ENCODE measurements at places on chromosomes 12 and 14.

DNA sequence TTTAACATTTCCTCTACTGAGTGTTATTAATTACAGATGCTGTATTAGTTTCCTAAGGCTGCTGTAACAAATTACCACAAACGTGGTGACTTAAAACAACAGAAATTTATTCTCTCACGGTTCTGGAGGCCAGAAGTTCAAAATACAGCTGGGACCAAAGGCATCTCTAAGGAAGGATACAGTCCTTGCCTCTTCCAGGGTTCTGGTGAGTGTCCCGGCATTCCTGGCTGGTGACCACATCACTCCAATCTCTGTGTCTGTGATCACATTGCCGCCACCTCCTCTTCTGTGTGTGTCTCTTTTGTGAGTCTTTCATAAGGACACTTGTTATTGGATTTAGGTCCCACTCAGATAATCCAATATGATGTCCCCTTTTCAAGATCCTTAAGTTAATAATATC is 85.1 kb upstream of the CCDC198 start:
- DNase-seq: no peak

DNA sequence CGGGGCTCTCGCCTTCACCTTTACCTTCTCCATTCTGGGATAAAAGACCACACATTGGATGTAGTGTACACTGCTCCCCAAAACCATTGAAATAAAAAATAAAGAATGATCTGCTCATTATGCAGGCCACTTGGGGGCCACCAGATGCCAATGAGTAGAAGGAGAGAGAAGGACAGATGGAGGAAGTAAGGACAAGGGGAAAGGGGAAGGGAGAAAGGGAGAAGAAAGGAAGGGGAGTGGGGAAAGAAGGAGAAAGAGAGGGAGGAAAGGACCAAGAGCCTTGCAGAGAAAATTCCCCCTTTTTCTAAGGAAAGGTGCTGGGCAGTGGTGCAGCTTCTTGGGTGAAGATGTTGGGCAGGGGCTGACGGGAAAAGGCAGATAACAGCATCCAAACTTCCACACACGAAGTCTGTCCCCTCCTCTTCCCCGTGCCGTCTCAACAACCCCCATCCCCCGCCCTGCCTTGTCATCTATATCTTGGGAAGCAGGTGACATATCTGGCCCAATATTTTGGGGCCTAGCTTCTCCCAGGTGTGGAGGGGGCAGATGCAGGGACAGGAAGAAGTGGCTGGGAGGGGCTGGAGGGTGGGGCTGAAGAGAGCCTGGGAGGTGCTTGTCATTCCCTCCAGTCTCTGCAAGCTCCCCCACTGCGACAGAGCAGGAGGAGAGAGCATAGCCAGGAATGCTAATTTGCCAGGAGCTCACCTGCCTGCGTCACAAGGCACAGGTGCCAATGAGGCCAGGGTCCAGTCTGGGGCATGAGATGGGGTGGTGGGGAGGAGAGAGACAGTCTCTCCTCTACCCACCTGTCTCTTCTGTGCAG is 107.5 kb downstream of the SINHCAF start:
- DNase-seq: no peak

DNA sequence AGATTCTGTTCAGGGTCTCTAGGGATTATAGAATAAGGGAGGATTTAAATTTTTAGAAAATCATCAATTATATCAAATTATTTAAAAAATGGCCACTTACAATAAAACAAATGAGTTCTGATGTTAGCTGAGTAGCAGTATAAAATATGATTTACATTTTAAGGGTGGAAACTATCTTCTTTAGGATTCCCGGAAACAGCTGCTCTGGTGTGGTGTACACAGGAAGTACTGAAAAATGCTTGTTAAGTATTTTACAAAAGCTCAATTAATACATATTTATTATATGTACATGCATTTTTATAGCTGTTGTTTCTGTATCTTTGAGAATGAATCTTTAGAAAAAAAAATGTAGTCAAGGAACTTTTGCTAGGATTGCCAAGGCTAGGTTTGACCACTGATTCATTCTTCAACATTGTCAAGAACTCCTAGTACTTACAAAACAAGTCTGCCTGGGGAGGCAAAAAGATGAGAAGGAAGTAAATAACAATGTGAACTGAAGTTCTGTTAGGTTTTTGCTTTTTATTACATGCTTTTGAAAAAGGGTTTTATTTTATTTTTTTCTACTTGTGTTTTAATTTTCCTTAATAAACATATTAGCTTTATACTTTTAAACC is 48.0 kb downstream of the ARF6 start:
- DNase-seq: no peak

GRCh38 chr12:57627501-57628279 is 5.3 kb downstream of the B4GALNT1 start:
- DNase-seq: no peak

DNA sequence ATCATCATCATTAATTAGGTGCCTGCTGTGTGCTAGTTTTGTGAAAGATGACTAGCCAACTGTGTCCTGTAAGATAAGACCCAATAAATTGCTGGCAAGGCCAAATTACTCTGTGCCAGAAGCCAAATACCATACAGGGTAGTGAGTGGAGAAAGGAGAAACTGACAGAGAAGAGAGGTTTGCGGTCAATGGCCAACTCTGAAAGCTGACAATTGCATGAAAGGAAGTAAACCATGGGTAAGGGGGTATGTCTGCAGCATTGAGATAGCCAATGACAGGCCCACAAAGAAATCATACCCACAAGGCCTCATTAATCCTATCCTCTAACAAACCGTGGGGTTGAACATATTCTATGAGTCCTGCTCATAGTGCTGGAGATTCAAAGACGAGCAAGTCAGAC is 236.6 kb upstream of the CCDC196 start:
- DNase-seq: no peak

- no peak for DNase-seq
Measured at GRCh38 chr14:92368001-92368400, 45.0 kb downstream of the SLC24A4 start.

GRCh38 chr12:93173178-93173957 is 204.4 kb upstream of the NUDT4 start:
- no peak for DNase-seq

DNA sequence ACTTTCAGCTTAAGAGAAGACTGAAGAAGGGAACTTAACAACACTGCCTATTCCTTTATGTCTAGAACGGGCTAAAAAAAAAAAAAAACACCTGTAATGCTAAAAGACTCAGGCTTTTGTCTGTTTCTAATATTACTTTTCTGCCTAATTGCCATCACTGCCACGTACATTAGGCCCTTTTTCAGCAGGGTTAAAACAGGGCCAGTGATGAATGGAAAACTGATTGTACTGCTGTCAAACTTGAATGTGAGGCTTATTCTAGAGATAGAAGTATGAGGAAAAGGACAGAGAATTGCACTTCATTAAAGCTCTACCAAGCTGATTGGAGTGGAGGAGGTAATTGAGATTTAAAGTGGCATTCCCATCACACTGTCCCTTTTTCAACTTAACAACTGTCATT is 535.8 kb downstream of the PRKD1 start:
- no peak for DNase-seq

- DNase-seq: no peak
Measured at GRCh38 chr14:42130815-42131214, 524.1 kb downstream of the LRFN5 start.

DNA sequence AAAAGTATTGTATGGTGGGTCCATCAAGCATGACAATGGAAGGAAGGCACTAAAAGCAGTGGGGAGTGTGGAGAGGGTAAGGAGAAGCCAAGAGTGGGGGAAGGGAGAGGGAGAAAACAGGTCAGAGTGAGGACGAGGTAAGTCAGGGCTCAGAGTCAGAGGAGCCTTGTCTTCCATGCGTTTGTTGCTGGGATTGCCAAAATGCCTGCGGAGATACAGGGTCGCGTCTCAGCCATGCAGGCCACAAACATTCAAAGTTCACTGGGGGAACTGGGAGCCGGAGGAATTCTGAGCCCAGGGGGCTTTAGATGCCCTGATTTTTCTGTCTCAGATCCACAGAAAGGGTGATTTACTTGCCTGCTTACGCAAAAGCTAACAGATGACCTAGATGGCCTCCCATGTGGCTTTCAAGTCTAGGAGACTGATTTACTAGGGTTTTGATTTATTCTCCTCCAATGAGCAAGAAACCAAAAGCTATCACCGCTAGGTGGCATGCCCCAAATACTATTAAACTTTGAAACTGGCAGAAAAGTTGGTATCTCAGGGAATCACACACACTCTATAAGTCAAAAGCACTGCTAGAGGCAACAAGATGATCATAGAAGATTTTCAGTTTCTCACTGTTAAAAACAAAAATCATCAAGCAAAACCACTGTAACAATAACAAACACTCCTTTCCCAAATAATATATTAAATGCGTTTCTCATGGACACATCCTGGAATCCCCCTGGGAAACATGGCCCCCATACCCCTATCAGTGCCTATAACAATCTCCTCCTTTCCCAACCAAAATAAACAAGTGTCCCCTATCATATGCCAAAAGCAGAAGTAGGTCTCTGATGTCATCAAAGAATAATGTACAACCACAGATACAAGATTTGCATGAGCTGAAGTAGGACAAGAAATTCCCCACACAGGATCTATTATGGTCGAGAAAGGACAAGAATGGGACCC is 26.6 kb upstream of the MDM1 start:
- DNase-seq: peak; percentile 25
